SW480 (cell line): ENCODE measurements at places on chromosomes 2 and 18.

DNA sequence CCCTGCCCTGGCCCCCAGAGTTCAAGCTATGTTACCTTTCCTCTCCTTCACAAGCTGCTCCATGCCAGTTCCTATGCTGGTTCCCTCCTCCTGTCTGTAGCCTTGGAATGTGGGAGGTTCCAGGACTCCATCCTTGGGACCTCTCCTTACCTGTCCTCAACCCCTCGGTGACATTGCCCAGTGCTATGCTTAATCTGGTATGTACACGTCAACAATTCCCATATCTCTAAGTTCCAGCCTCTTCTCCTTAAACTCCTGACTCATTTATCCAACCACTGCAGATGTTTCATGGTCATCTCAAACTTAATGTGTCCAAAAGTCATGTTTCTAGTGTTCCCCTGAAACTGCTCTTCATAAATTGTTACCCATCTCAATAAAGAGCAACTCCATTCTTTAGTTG, 160.8 kb downstream of the TNS1 start:
- DNase-seq: no peak

DNA sequence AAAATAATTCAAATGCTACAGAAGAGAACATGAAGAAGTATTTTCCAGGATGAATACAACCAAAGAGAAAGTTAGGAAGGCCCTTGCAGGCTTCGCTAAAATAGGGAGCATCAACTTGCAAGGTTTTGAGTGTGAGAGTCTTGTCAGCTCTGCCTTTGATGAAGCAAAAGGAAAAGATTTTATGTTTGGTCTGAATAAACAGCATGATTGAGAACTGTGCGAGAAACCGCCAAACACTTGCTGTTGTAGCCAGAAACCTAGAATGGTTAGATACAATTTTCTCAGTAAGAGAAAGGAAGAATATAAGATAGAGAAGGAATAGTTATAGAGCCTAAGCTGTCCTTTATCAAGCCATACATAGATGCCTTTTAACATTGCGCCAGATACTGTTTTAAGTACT, 163.6 kb downstream of the L3MBTL4 start:
- DNase-seq: no peak

- DNase-seq: no peak
Observed at GRCh38 chr2:5528706-5529105, 163.5 kb upstream of the SOX11 start.

GRCh38 chr2:8243748-8244400, 438.0 kb upstream of the ID2 start:
- no peak for DNase-seq

GRCh38 chr2:53572696-53573095, 194.9 kb upstream of the CHAC2 start:
- DNase-seq: no peak
